ENCODE measurements at places on chromosomes 11 and 22.

GRCh38 chr22:25232301-25232700 lies 12.9 kb downstream of the CRYBB2 start:
- no peak for DNase-seq

- no peak for DNase-seq
Observed at GRCh38 chr22:49294656-49295464, 532.8 kb downstream of the BRD1 start.

DNA sequence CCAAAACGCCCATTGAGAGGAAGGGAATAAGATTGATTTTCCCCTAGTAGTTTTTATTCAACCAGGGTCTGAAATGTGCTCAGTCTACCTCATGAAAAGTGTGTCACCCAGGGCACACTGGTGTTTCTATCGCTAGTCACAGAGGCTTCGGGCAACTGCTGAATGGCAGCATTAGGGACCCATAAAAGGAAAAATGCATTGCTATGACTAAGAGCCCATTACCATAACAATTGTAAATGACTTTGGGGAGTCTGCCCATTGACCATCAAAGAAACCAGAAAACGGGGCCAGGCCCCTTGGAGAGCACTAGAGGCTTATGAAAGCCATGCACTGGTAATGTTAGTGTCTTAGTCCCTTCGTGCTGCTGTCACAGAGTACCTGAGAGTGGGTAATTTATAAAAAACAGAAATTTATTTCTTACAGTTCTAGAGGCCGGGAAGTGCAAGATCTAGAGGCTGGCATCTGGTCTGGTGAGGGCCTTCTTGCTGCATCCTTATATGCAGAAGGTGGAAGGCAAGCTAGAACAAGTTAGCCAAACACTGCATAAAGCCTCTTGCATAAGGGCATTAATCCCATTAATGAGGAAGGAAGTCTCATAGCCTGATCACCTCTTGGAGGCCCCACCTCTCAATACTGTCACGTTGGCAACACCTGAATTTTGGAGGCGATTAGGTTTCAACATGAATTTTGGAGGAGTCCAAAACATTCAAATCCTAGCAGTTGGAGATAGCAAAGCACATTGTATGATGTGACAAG lies 306.7 kb downstream of the ST3GAL4 start:
- no peak for DNase-seq

- no peak for DNase-seq
Observed at GRCh38 chr11:120126620-120127019, 11.3 kb downstream of the TRIM29 start.

DNA sequence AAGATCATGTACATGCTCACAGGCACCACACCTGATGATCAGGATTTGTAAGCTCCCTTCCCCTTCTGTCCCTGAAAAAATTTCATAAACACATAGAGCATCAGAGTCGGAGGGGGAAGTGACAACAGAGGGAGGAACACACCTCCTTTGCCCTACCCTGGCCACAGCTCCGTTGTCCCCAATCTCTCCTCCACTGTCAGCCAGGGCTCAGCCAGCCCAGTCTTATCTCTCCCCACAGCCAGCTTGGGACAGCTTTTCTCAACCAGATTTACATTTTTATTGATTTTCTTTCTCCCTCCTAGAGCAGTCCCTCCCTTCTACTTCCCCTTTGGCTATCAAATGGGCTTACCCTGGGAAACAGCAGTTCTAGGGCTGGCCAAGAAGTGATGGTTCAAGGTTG lies 32.1 kb upstream of the TPBGL start:
- DNase-seq = no peak

DNA sequence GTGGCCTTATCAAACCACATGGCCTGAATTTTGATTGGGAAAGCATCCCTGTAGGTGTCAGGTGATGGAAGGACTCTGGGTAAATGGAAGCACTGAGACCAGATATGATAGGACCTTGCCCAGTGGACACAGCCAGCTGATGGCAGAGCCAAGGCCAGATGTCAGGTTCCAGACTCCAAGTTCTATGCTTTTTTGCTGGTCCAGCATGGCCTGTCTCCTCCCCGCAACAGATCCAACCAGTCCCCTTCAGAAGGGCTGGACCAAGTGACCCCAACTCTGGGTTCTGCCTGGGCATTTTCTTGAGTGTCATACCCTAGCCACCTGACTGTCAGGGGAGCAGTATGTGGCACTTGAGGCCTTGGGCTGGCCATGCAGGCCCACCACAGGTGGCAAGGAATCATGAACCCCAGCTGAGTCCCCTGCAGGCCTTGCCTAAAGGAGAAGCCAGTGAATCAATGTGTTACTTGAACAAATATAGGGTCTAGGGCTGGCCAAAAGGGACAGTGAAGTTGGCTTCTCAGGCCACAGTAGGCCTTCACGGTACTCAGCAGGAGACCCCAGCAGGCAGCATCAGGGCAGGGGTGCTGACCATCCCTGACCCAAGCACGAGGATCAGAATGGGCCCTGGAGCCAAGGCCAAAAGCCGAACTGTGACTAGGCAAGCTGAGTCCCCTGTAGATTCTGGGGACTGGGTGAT lies 27.1 kb downstream of the KCNQ1OT1 start:
- no peak for DNase-seq

Data from stimulated activated naive B cell treated with anti-CD40 and anti-IgM and Interleukin-4, amounts not matched to agents 10 μg/mL and 1 μg/mL and 100 μg/mL, for 72 hours (primary cell).